ENCODE measurements at places on chromosomes 1 and 21. TPM values are rescaled to one million over a fixed set of nuclear protein-coding genes. Genes with fewer than 3 reads are reported as not detected.

The CDC42SE1 gene
- 69.4 TPM for total RNA-seq

The HAO2 gene
- not detected for total RNA-seq

The CHIA gene
- not detected for total RNA-seq

The CLDN17 gene
- total RNA-seq: not detected

The TMEM82 gene
- not detected for total RNA-seq

The OR10Z1 gene
- total RNA-seq: not detected

The OR6N1 gene
- not detected for total RNA-seq

Measured in glomerular endothelial cell (primary cell).